Activated CD4-positive, alpha-beta T cell treated with anti-CD3 and anti-CD28 coated beads, Interleukin-2, amount 10 ng/mL, durations not matched to agents 24 days and 14 days (primary cell): ENCODE measurements at places on chromosomes 7 and 10. TPM values are rescaled to one million over a fixed set of nuclear protein-coding genes. Genes with fewer than 3 reads are reported as not detected.

TAS2R38 gene
- not detected in 2 replicates for total RNA-seq

SPAM1 gene
- total RNA-seq: not detected in 2 replicates

TUBAL3 gene
- total RNA-seq: 0.14 TPM in 1 of 2 replicates, not detected in the other

C10orf62 gene
- total RNA-seq: not detected in 2 replicates

AKR1D1 gene
- total RNA-seq: not detected in 2 replicates

GNAT3 gene
- total RNA-seq: not detected in 2 replicates

PRLHR gene
- not detected in 2 replicates for total RNA-seq

OR2A1 gene
- total RNA-seq: not detected in 2 replicates

HOXA4 gene
- total RNA-seq: not detected in 2 replicates

CFAP69 gene
- total RNA-seq: not detected in 2 replicates

HABP2 gene
- not detected in 2 replicates for total RNA-seq

UBE2H gene
- 21.7 and 24.2 TPM in 2 replicates for total RNA-seq

GCK gene
- total RNA-seq: 1.7 and 2.0 TPM in 2 replicates

COL13A1 gene
- not detected in 2 replicates for total RNA-seq

SKIDA1 gene
- 0.02 and 0.16 TPM in 2 replicates for total RNA-seq

MYOF gene
- total RNA-seq: 23.8 and 25.4 TPM in 2 replicates

TEX36 gene
- total RNA-seq: not detected in 2 replicates

LAMB1 gene
- 0.12 TPM in 1 of 2 replicates, not detected in the other for total RNA-seq

WNT8B gene
- 0.16 and 0.43 TPM in 2 replicates for total RNA-seq

POLL gene
- total RNA-seq: 32.2 and 33.8 TPM in 2 replicates

DRGX gene
- total RNA-seq: 0.09 TPM in 1 of 2 replicates, not detected in the other

SNCG gene
- total RNA-seq: 0.44 TPM in 1 of 2 replicates, not detected in the other

FBXO24 gene
- 0.38 and 0.42 TPM in 2 replicates for total RNA-seq

GGCT gene
- 76.1 and 80.3 TPM in 2 replicates for total RNA-seq

FBXL15 gene
- total RNA-seq: 14.0 and 16.4 TPM in 2 replicates

NUTM2E gene
- total RNA-seq: 0.19 TPM in 1 of 2 replicates, not detected in the other

IFIT3 gene
- 0.83 and 1.0 TPM in 2 replicates for total RNA-seq
